ENCODE measurements at places on chromosomes 16 and 17.

DNA sequence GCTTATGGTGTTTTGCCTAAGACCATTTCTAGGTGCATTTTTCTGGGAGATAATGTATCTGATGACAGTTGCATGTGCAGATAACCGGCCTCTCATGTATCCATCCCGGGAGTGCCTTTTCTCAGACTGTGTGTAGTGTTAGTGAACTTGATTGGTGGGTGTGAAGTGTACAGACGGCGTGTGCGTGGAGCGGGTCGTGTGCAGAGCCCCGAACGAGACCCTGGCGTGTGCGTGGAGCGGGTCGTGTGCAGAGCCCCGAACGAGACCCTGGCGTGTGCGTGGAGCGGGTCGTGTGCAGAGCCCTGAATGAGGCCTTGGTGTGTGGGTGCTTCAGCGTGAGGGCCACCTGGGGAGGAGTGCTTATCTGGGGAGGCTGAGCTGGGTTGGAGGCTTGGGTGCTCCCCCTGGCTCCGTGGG lies 28.9 kb upstream of the ZNF750 start:
- no peak for DNase-seq

- no peak for DNase-seq
These were observed 38.3 kb upstream of the RCVRN start for GRCh38 chr17:9943343-9943742.

GRCh38 chr16:73415286-73415685 lies 367.4 kb upstream of the ZFHX3 start:
- no peak for DNase-seq

GRCh38 chr16:51359141-51359955 lies 208.3 kb upstream of the SALL1 start:
- DNase-seq = no peak

DNA sequence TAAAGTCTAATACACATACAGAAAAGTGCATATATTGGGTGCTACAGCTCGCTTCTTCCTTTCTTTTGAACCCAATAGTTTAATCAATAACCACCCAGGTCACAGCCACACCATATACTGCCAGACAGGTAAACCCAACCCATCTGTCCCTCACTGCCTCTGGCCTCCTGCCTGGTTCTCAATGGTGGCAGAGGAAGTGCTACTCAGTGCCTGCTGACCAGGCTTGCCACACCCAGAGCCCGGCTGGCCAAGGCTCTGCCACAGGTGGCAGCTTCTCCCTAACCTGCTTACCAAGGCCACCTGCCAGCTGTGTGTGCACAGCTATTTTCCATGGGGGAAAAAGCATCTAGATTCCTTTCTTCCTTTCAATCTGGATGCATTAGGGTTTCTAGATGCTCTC lies 584 bp downstream of the PMP22 start:
- DNase-seq = no peak

- DNase-seq = peak; percentile 82
These were observed 16.5 kb downstream of the CCDC102A start for GRCh38 chr16:57519796-57520360.

DNA sequence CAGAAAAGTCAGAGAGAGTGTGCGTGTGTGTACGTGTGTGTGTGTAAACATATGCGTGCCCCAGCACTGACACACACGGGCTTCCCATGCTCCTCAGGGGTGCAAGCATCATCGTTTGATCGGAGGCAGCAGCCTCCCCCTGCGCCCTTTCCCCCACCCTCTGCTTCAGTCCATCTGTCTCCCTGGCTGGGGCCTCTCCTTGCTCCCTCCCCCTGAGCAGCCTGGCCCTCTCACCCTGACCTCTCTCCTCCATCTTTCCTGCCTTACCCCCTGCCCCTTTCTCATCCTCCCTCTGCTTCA lies 4.4 kb downstream of the STX1B start:
- no peak for DNase-seq

- DNase-seq = no peak
These were observed 22.3 kb downstream of the SAP30BP start for GRCh38 chr17:75689441-75689873.

DNA sequence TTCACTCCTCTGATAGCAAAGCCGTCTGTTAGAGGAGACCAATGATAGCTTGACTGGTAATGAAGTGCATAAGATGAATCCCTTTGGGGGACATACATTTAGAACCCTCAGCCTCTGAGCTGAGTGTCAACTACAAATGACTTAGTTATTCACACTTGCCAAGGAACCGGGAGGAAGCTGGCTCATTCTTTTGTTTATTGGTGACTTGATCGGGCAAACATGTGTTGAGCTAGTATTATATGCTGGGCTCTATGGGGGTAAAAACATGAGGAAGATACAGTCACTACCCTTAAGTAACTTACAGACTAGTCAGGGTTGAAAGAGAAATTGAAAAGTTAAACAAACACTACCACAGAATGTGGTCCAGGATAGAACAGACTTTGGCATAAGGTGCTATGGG lies 3.0 kb downstream of the CCL16 start:
- no peak for DNase-seq

- DNase-seq = no peak
These were observed 1.2 kb downstream of the JPT1 start for GRCh38 chr17:75152922-75153779.

DNA sequence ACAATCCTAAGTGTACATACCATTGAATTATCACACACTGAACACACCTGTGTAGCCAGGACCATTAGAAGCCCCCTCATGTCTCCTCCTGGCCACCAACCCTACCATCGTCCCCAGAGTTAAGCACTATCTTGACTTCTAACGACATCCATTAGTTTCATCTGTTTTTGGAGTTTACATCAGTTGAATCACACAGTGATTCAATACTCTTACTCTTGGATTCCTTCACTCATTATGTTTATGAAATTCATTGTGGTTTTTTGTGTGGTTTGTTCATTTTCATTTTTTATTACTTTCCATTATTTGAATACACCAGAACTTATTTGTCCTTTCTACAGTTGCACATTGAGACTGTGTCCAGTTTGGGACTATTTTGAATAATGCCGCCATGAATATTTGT lies 13.6 kb downstream of the DRC7 start:
- DNase-seq = no peak

DNA sequence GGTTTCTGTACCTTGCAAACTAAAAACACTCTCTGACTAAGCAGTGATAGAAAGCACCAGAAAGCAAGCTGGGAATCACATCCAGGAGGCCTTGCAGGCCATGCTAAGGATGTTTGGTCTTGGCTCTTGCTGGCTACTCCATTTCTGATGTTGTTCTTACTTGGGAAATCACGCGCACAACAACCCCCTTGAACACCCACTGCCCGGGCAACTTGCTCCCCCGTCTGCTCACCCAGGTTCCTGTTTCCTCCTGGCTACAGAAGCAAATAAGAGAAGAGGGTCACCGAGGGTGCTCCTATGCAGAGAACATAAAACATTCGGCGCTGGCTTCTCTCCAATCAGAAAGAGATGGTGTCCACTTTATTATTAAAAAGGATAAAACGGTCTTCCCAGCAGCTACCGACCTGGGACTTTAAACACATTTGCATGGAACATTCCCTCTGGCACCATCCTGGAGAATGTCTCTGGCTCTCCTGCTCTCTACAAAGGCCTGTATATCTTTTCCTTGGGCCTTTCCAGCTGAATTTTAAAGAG lies 271.2 kb upstream of the RPL38 start:
- DNase-seq = no peak

- DNase-seq = no peak
These were observed 20.6 kb upstream of the SNTB2 start for GRCh38 chr16:69166221-69166833.

GRCh38 chr16:23025692-23026307 lies 123.5 kb downstream of the USP31 start:
- no peak for DNase-seq

DNA sequence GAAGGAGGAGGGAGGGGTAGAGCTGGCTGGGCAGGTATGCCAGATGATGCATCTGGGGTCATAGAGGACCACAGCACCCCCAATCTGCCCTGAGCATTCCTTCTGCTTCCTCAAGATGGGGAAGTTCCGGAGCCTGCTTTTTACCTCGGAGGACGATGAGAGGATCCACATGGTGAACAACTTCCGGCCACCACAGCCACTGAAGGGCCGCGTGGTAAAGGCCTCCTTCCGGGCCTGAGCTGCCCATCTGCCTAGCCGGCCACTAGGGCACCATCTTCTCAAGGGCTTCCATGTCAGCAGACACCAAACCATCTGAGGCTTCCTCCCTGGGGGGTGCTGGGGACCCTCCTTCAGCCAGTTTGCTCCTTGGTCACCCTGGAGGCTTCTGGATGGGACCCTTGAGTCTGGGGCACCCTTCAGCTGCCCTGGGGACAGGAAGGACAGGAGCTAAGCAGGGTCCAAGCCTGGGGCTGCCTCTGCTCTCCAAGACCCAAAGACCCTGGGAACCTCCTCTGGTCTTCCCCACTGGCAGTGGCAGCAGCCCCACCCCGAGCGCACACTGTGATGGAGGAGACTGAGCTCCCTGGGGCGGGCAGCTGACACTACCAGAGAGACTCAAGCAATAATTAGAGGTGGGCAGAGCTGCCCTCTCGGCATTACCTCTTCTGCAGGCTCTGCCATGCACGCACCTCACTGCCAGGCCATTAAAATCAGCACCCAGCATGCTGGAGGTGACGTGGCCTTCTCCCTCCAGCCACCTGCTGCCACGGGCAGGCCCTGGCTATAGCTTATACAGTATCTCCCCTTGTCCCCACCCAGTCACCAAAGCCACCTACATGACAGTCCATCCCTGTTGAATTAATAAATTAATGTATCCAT lies 9.3 kb downstream of the CA7 start:
- DNase-seq = no peak

DNA sequence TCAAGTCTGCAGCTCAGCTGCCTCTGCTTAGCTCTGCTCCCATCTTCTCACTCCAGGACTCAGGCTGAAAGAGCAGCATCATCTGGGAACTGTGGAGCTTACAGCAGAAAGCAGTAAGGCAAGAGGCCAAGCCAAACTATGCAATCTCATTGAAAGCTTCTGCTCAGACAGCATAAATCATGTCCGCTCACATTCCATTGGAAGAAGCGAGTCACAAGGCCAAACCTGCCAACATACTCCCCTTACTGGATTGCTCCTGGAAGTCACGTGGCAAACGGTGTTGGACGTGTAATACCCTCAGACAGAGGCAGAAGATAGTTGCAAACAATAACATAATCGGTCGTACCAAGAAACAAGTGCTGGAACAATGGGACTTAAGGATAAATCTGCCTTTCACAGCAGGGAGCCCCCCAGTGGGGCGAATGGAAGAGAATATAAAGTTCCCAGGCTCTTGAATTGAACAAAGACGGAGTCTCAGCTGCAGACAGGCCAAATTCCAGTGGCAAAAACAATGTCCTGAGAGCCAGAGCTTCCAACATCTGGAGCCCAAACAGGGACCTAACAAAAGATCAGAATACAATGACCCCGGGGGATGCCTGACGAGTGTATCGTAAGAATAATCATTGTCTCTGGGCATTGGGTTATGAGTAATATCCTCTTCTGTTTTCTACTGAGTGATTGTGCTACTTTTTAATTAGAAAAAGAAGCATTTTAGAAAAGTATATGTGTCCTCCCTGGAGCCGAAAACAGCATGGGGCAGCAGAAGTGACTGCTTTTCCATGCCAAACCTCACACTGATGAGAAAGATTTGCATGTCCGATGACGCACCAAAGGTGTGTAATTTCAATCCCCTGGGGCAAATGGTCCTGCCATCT lies 68.4 kb downstream of the CMC2 start:
- peak; percentile 80 for DNase-seq

DNA sequence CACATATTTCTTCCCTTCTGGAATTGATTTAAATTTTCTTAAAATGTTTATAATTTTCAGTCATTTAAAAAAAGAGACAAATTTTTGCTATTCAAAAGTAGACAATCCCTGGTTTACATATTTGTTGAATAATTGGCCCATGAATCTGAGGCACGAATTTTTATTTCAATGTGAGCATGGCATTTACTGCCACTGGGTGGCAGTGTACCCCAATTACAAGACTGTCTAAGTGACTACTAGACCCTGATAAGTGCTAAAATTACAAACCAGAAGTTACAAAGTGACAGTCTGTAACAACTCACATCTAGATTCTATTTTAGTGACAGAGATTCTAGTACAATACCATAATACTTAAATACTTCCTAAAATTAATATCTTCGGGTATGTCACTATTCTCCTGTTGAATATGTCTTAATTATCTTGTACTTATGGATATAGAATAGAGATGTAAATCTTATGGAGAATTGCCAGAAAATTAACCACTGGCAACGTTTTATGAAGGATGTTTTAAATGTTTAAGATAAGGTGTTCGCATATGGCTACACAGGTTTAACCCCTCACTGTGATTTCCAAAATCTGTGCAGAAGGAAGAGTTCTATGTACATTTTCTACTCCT lies 235.8 kb downstream of the MAP2K4 start:
- no peak for DNase-seq

- DNase-seq = no peak
These were observed 20.2 kb downstream of the FOXF1 start for GRCh38 chr16:86530251-86531190.

DNA sequence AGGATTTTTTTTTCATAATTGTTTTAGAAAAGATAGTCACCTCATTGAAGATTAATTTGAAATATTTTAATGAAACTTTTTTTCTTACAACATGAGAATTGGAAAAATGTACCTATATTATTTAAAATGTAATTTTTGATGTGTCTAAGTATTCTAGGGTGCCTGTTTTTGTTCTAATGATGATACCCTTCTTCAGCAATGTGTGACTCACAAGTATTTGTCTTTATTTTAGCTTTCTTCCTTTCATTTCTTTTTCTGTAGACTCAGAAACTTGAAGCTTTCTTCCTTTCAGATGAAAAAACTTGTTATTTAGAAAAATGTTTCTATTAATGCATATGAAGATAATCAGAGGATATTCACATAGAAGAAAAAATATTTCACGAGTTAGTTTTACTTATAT lies 231.8 kb downstream of the BCAS3 start:
- DNase-seq = no peak
